ENCODE measurements at places on chromosomes 16 and 17.
A peak's percentile ranks its signal among the peaks of the same experiment; 100 is the strongest.

- DNase-seq: no peak
Observed at GRCh38 chr17:29742210-29742513, 119.5 kb upstream of the CORO6 start.

GRCh38 chr16:57653936-57654335 is 14.2 kb upstream of the ADGRG3 start:
- DNase-seq: peak; percentile 23

DNA sequence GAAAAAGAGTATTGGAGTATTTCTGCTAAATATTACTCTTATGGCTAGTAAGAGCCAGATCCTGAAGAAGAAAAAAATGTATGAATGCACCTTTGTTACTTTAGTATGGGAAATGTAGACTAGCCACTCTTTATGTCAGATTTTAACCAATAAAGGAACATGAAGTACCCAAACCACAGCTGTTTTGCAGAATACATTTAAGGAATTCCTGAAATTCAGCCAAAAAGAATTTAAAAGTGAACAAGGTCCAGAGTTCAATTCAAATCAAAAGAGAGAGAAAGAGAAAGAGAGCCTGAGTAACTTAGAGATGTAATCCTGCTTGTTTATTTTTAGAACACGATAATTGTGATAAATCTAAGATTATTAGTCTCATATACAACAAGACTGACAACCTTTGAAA is 1.2 kb downstream of the KCNJ16 start:
- peak; percentile 21 for DNase-seq

DNA sequence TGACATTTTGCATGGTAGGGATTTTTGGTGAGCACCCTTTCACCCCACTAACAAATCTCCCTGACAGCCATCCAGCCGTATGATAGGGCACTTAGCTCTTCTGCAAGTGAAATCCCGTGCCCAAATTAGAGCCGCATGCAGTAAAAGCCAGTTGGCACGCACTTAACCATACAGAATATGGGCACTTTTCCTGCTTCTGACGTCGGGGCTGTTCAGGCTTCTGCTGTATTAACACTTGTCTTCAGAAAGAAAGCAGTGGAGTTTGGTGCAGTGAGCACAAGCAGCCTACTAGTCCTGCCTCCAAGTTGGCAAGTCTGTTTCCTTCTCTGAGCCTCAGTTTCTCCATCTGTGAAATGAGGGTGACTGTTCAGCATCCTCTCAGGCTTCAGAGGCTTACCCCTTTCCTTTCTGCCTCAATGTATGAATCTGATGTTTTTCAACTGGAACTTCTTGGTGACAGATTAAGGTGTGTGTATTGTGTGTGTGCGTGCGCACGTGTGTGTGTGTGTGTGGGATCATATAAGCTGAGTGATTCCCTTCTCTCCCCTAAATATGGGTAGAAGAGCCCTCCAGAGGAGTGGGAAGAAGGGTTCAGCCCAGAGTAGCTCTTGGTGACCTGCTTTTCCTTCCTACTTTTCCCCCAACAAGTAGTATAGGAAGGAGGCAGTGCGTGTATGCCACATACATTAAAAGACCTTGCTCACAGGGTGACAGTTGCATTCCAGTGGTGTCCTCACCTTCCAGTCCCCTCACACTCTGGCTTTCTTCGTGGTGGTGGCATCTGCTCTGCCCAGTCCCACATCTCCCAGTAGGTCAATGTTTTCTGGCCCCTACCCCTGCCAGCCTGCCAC is 19.0 kb downstream of the IGF2BP1 start:
- no peak for DNase-seq

- no peak for DNase-seq
Observed at GRCh38 chr17:14203388-14203787, 33.3 kb downstream of the CDRT15 start.

- DNase-seq: no peak
Observed at GRCh38 chr16:18931756-18932155, 5.5 kb upstream of the SMG1 start.

DNA sequence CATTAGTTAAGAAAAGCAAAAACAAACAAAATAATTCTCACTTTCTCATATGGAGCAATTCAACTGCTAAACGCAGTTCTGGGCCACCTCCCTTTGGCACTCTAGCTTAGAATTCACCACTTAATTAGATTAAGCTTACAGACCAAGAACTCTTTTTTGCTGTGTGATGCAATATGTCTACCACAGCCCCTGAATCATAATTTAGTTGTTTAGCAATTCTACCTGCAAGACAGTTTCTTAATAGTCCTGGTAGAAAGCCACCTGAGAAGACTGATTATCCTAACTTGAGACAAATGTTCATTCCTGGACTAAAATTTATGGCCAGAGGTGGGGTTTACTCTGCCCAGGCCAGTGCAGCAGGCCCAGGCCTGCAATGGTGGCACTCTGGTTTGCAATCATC is 205.9 kb downstream of the HS3ST3A1 start:
- DNase-seq: no peak

DNA sequence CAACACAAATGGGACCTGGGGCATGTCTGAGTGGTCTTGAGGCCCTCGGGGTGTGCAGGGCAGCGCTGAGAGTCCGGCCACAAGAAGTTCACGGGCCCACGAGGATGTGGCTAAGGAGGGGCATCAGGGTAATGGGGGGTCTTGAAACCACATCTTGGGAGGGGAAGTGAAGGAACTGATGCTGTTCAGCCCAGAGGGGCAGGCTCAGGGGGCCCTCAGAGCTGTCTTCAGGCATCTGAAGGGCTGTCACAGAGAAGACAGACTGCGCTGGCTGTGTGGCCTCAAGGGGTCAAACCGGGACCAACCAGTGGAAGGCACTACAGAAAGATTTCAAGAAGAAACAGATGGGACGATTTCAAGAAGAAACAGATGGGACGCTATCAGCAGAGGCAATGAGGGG is 45.1 kb downstream of the ZNF423 start:
- DNase-seq: no peak

DNA sequence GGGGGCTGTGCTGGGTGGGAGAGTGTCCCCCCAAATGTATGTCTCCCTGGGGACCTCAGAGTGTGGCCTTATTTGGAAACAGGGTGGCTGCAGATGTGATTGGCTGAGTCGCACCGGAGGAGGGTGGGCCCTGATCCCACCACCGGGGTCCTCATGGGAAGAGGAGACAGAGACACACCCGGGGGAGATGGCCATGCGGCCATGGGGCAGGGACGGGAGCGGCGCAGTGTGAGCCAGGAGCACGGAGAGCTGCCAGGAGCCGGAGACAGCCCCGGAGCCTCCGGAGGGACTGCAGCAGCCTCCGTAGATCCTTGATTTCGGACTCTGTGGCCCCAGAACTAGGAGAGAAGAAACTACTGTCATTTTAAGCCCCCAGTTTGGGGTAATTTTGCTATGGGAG is 1.6 kb upstream of the CIBAR2 start:
- DNase-seq: no peak

GRCh38 chr17:58268774-58269556 is 11.8 kb downstream of the MPO start:
- DNase-seq: no peak

DNA sequence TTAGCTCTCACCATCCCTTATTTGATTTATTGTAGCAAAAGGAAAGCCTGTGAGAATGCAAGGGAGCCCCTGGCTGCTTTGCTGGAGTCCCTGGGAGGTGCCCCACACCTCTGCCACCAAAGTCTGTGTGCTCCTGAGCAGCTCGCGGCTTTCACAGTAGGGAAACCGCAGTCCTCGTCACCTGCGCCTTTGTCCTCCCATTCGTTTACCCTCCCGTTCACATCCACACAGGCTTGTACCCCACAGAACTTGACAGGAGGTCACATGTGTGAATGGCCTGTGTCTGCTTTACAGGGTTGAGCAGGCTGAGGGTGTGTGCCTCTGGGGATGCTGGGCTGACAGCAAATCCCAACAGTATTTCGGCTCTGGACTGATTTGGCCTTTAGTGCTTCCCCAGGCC is 152.5 kb downstream of the LGALS9B start:
- DNase-seq: no peak

GRCh38 chr17:10013365-10014112 is 108.5 kb upstream of the RCVRN start:
- DNase-seq: no peak

- no peak for DNase-seq
Observed at GRCh38 chr16:69143116-69143515, 10.7 kb downstream of the UTP4 start.

GRCh38 chr17:40548982-40549685 is 16.1 kb downstream of the CCR7 start:
- DNase-seq: no peak

- DNase-seq: peak; percentile 96
Observed at GRCh38 chr17:13520899-13521572, 80.7 kb downstream of the HS3ST3A1 start.

DNA sequence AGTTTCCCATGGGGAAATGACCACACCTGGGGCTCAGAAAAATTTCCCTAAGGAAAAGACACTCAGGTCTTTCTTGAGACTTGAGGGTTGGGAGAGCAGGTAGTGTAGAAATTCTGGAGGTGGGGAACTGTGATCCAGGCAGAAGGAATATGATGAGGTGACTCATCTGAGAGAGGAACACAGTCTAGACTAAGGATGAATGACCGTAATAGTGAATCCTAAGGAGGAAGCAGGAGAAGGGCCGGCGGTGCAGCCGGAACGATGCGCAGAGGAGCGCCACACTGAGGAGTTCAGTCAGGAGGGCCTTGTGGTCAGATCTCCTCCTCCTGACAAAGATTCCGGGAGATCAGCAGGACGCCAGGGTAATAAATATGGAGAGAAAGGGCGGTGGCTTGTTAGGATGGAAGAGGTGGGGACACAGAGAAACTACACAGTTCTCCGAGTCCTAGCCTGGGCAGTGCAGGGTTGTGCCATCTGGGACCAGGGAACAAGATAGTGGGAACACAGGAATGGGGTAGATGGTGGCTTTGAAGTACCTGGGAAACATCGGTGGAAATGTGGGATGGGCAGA is 135.6 kb downstream of the PARN start:
- no peak for DNase-seq

DNA sequence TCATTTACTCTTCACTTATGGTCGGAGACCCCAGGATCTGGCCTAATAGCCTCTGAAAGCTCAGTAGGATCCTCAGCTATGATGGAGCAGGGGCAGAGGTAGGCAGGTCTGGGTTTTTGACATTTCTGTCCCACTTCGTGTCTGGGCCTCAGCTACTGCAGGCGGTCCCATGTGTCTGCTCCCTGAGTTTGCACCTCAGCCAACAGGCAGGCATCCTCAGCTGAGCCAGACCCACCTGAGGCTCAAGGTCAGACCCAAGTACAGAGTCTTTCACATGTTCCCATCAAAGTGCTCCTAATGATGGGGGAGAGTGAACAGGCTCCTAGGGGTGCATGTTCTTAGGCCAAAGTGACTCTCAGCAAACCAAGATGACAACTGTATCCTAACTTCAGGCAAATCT is 2.9 kb upstream of the RASL10B start:
- no peak for DNase-seq

GRCh38 chr17:15381707-15382106 is 40.3 kb upstream of the TEKT3 start:
- no peak for DNase-seq

- no peak for DNase-seq
Observed at GRCh38 chr17:79407385-79407784, 203.5 kb downstream of the RBFOX3 start.

DNA sequence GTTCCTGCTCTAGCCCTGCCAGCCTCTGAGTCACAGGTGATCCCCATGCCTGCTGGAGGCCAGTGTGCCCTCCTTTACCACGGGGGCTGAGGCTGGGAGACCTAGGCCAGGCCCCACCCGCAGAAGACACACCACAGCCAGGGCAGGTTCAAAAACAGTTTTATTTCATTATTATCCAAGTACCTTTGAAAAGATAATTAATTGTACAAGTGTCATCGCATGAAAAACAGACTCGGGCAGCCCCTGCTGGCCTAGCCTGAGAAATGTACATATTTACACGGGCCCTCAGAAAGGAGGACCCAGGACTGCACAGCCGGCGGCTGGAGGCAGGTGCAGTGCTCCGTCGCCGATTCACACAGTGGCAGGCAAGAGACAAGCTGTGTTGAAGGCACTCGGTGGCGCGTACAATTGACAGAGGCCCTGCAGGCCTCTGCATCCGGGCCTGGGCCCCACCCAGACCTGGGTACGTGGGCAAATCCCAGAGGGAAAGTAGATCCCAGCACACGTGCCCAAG is 4.4 kb downstream of the PDIA2 start:
- DNase-seq: no peak

GRCh38 chr16:84699147-84699711 is 571 bp upstream of the USP10 start:
- no peak for DNase-seq

GRCh38 chr17:57874434-57875289 is 24.8 kb upstream of the MRPS23 start:
- peak; percentile 98 for DNase-seq

DNA sequence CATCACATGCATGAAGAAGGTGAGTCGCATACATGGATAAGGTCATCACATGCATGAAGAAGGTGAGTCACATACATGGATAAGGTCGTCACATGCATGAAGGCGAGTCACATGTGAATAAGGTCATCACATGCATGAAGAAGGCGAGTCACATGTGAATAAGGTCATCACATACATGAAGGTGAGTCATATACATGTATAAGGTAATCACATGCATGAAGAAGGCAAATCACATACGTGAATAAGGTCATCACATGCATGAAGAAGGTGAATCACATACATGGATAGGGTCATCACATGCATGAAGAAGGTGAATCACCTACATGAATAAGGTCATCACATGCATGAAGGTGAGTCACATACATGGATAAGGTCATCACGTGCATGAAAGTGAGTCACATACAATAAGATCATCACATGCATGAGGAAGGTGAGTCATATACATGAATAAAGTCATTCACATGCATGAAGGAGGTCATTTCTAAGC is 105.1 kb upstream of the SDK2 start:
- DNase-seq: no peak

- no peak for DNase-seq
Observed at GRCh38 chr17:80219763-80220053, 425 bp downstream of the SGSH start.

- peak; percentile 62 for DNase-seq
Observed at GRCh38 chr16:74309789-74310781, 13.5 kb downstream of the PSMD7 start.

DNA sequence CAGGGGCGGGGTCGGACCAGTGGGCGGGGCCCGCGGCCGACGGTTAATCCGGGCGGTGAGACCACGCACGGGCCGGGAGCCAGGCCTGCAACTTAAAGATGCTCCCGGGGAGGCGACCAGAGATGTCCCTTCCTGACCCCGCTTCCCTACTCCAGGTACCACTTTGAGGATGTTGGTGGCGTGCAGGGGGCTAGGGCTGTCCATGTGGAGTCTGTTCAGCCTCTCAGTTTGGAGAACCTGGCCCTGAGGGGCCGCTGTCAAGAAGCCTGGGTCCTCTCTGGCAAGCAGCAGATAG is 580 bp downstream of the RANGRF start:
- DNase-seq: no peak

- DNase-seq: no peak
Observed at GRCh38 chr17:16273499-16273898, 56.5 kb downstream of the PIGL start.

GRCh38 chr16:69201787-69202186 is 14.8 kb downstream of the SNTB2 start:
- DNase-seq: no peak

All from fibroblast of skin of scalp (primary cell).